NCI-H187 treated with DMSO at 0.1 percent for 48 hours (cell line): ENCODE measurements at places on chromosomes 12 and 14.

DNA sequence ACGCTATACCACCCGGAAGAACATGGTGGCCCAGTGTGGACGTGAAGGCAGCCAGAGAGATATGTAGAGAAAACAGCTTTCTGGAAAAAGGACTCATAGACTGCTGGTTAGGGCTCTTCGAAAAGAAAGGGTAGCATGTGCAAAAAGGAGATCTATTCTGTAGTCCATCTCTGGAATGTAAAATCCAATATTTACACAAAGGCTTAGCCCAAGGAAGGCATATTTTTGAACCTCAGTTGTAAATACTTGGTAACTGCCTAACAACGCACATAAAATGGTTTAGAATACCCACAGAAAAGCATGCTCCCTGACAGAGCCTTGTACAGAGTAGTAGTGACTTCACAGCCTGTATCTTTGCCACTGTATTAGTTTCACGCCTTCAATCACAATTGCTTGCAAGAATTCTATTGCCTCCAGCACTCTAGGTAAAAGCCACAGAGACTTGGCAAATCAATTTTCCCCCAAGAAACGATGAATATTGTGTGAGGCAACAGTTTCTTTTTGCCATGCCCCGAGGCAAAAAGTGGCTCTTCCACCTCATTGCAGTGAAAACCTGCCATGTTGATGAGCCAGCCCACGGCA lies 59.2 kb downstream of the TRIM9 start:
- no peak for DNase-seq

GRCh38 chr12:10088955-10089900 lies 9.6 kb downstream of the CLEC1A start:
- no peak for DNase-seq

GRCh38 chr12:43291516-43291915 lies 260.5 kb downstream of the ADAMTS20 start:
- no peak for DNase-seq

GRCh38 chr12:122087431-122088178 lies 9.0 kb downstream of the MLXIP start:
- no peak for DNase-seq

GRCh38 chr14:67417633-67418032 lies 5.7 kb upstream of the PLEK2 start:
- no peak for DNase-seq

- no peak for DNase-seq
Observed at GRCh38 chr12:2295941-2296461, 243.2 kb downstream of the CACNA1C start.

DNA sequence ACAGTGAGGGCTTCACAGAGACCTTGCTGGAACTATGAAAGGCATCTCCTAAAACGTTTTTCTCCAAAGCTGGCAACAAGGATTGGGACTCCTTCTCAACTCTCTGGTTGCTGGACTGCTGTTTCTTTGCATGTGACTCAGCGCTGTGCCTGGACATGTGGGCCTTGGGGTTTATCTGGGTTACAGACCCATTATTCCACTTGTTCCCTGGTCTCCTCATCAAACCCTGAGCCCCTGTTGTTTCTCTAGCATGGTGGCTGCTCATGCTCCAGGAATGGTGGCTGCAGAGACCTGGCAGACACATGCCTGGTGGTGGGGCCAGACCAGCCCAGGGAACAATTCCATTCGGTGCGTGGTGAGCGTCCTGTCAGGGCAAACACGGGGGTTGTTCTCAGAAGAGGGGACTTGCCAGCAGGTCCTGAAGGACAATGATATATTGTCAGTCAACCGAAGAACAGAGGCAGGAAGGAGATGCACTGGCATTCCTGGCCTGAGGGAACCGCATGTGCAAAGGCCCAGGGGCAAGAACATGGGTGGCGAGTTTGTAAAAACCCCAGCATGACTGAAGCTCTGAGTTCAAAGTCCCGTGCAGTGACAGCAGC lies 320.1 kb upstream of the RTL1 start:
- no peak for DNase-seq

DNA sequence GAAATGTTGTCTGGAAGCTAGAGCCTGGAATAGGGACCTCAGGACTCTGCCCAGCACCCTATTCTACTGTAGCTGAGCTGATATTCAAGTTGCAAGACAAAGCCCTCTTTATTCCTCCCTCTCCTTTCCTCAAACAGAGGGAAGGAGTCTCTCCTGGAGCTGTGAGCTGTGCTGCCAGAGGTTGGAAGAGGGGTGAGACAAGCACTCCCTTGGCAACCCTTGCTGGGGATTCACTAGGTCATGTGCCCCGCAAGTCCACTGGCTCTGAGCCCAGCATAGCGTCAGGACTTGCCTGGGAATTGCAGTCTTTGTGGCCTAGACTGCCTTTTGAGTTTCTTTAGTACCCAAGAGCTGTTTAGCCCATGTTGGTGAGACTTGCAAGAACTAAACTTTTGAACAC lies 11.4 kb upstream of the ASCL1 start:
- no peak for DNase-seq

- no peak for DNase-seq
Observed at GRCh38 chr14:28373721-28374120, 392.9 kb upstream of the FOXG1 start.

DNA sequence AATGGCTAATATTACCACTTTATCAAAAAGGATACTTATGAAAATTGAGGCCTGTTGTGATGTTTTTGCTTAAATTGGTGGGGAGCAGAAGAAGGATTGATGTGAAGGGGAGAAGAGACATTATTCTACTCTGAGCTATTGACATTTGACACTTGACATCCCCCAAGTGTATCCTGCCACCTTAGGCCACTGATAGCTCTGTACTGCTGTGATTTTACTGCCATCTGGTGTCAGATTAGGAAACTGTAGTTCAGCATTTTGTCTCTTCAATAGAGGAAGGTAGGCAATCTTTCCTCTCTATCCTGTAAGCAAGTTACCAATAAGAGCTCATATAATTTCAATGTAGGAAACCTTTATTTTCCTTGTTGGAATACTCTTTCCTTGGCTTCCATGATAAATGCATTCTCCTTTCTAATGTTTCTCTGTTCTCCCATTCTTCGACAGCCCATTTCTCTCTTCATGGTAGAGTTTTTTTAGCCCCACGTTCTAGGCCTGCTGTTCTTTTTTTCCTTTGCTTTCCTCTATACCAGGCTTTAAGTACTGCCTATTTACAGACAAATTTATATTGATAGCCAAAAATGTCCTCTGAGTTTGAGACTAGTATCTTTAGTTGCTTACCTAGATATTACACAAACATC lies 46.3 kb downstream of the PPHLN1 start:
- DNase-seq = peak; percentile 21

DNA sequence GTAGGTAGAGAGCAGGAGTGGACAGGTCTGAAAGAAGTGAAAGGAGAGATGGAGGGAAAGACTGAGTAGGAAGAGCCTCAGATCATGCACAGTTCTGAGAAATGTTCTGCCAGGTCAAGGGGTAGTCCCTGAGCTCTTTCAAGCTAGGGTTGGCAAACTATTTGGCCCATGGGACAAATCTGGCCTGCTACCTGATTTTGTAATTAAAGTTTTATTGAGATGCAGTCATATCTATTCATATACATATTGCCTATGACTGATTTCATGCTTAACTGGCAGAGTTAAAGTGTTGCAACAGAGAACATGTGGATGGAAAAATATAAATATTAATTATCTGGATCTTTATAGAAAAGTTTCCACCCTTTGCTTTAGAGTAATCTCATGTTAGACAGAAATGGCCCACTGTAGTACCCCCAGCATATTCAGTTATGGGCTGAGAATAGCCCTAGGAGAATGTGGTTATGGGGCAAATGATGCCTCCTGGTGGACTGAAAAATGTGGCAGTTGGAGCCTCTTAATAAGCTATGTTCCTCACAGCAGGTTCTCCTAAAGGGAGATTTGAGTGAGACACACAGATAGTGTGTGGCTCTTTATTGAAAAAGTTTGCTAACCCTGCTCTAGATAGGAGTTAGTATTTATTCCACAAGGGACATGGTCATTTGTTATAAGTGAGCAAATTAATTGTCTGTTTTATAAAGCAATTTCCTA lies 476.9 kb downstream of the LRIG3 start:
- no peak for DNase-seq

GRCh38 chr14:83147006-83147405 lies 1613.4 kb upstream of the SEL1L start:
- DNase-seq = no peak
